ENCODE measurements at places on chromosomes 4 and X.

DNA sequence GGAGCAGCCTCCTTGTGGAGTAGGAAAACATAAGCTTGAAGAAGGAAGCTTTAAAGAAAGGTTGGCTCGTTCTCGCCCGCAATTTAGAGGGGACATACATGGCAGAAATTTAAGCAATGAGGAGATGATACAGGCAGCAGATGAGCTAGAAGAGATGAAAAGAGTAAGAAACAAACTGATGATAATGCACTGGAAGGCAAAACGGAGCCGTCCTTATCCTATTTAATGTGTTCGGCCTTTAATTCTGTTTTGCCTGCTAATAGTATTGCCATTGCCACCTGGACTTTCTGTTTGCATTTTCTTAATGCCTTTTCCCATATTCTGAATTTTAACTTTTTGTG is 1.4 kb downstream of the TCEAL1 start:
- DNase-seq, result no peak

- no peak for DNase-seq
Observed at GRCh38 chrX:149607699-149608098, 12.6 kb upstream of the HSFX2 start.

DNA sequence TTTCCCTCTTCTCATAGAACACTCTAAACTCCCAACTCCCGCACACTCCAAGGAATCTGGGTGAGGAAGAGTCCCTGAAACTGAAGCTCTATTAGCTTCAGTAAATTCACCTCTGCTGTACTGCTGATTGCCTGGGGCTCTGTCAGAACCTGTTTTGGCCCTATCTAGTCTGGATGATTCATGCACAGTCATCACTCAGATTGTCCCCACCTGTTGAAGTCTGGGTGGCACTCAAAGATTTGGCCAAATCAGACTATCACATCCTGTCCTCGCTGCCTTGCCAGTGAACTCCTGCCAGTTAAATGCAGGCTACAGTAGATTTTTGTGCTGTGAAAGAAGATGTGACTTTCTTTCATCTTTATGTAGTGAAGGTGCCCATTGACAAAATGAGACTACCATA is 63.5 kb upstream of the EMCN start:
- DNase-seq, result no peak

- no peak for DNase-seq
Observed at GRCh38 chrX:10167573-10167972, 10.8 kb downstream of the CLCN4 start.

GRCh38 chr4:124740501-124740900 is 28.0 kb upstream of the ANKRD50 start:
- DNase-seq, result no peak

DNA sequence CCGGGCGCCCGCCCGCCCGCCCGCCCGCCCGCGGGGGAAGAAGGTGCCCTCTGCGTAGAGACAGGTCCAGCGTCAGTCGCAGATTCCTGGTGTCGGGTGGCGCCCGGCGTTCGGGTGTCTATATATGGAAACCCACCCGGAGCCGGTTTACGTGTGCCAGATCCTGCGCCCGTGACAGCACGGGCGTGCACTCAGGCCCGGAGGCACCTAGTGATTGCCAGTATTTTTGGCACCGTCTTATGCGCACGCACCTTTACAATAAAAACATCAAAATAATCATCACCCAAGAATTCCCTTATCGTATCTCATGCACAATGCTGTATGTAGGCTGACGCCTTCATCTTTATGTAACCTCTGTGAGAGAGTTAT is 519 bp downstream of the SLC25A4 start:
- no peak for DNase-seq

GRCh38 chr4:4333265-4333706 is 43.2 kb downstream of the ZBTB49 start:
- DNase-seq, result no peak

DNA sequence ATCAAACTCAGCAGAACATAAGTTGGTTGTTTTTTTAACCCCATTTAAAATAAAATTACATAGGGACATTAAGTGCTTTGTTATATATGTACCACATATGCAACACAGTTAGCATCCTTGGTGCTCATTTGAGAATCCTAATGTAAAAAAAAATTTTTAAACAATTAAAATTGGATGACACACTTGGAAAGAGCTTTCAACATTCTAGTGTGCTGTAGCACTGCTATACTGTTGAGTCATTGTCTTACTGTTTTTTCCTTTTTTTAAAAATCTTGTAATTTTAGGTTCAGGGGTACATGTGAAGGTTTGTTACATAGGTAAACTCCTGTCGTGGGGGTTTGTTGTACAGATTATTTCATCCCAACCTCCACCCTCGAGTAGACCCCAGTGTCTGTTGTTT is 12.8 kb downstream of the THAP9 start:
- no peak for DNase-seq

- DNase-seq, result no peak
Observed at GRCh38 chr4:94363136-94363655, 20.6 kb upstream of the HPGDS start.

DNA sequence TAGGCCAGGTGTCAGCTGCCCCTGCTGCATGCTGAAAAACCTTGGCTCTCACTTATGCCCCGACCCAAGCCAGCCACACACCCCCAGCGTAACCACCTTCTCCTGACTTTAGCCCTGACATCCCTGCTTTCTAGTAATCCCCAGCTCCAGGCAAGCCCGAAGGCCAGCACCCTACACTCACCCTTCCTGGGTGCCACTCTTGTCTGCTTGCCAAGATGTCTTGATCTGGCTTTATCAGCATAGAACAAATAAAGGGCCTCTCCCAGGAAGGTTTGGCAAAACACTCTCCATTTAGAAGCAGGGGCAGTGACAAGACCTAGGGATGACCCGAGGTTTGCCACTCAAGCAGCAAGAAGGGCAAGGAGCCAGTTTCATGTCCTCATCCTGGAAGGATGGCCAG is 6.8 kb upstream of the MAP9 start:
- no peak for DNase-seq

DNA sequence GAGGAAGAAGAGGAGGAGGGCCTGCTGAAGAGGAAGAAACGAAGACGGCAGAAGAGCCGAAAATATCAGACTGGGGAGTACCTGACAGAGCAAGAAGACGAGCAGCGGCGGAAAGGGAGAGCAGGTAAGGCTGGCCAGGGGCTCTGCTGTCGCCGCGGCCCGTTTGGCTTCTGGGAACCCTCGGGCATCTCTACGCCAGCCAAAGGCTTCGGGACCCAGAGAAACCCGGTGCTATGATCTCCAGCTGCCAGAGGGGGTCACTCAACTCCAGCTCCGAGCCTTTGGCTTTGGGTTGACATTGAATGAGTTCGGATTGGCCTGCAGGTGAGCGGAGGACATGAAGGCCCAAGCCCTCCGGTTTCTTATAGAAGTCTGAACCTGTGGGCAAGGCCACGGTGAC is 42.8 kb downstream of the BCORL1 start:
- DNase-seq, result no peak

DNA sequence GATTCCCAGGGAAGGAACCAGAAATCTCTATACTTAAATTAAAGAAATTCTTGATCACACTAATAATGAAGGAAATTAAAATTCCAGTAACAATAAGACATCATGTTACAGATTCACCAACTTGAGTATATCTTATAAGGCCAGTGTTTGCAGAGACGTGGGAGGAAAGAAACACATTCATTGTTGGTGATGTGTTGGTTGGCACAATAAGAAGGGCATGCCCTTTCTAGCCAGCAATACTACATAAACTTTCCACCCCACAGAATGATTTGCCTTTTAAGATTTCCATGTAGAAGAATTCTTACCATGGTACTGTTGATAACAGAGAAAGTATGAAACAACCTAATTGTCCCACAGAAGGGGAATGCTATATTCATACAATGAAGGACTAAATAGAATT is 581.5 kb downstream of the STIM2 start:
- no peak for DNase-seq

GRCh38 chrX:67619253-67619652 is 75.4 kb downstream of the AR start:
- DNase-seq, result no peak

DNA sequence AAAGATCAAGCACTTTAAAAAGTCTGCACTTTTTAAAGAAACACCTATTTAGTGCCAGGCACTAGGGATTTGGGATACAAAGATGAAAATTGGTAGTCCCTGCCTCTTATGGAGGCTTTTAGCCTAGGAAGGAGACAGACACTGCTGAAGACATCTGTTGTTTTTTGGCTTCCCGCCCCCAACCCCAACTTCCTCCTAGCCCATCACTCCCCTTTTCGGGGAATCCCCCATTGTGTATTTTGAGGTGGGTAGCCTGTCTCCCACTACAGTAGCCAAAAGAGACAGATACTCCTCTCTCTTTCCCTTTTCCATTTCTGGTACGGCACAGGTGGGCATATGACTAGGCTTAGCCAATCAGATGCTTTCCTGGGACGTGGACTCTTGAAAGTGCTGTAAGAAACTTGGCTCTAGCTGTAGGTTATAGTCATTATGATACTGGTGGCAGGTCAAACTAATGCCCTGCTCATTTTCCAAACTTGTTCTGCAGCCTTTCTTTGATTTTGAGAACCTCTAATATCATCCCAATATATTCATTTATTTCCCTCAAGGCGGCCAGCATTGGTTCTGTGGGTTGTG is 194.6 kb upstream of the RBPJ start:
- DNase-seq, result no peak

GRCh38 chr4:77126809-77127208 is 30.2 kb upstream of the CCNG2 start:
- DNase-seq, result no peak

GRCh38 chrX:40262157-40263013 is 164.6 kb upstream of the BCOR start:
- no peak for DNase-seq

DNA sequence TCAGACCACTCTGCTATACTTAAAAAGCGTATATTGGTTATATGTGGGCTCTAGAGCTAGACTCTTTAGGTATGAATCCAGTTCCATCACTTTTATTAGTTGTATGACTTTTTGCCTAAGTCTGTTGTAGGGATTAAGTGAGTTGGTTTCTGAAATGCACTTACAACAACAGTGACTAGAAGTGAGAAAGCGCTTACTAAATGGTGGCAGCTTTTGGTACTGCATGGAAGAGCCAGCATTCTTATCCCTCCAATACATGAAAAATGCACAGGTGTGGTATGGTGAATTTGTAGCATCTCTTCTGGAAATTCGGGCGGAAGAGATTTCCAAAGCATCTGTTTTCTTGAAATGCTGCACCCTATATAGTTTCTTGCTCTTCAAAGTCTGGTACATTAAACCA is 117.1 kb downstream of the SPANXA1 start:
- DNase-seq, result no peak

GRCh38 chrX:1025413-1025812 is 187.0 kb downstream of the CRLF2 start:
- no peak for DNase-seq

DNA sequence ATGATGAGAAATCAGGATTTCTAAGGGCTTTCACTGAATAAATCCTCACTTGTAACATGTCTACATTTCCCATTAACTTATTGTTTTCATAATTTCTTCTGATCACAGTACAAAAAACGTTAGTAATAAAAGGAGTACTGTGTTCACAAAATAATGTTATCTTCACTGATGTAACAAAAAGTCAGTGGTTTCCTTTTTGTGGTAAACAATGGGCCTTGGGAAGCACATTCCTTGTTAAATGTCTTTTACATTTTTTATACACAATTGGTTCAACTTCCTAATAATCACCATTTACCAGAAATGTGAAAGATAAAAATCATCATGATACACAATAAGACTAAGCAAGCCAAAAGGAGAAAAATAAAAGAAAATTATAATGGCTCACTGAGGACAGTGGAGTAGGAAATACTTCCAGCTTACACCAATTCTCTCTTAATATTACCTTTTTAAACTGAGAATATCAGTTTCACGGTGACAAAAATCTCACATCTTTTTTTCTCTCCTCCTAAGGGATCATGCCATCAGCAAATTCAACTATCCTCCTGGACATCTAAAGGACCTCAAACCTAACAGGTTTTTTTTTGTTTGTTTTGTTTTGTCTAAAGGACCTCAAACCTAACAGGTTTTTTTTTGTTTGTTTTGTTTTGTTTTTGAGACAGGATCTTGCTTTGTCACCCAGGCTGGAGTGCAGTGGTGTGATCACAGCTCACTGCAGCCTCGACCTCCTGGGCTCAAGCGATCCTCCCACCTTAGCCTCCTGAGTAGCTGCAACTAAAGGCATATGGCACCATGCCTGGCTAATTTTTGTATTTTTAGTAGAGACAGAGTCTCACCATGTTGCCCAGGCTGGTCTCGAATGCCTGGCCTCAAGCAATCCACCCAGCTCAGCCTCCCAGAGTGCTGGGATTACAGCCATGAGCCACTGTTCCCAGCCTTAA is 57.3 kb downstream of the FRYL start:
- DNase-seq, result no peak

DNA sequence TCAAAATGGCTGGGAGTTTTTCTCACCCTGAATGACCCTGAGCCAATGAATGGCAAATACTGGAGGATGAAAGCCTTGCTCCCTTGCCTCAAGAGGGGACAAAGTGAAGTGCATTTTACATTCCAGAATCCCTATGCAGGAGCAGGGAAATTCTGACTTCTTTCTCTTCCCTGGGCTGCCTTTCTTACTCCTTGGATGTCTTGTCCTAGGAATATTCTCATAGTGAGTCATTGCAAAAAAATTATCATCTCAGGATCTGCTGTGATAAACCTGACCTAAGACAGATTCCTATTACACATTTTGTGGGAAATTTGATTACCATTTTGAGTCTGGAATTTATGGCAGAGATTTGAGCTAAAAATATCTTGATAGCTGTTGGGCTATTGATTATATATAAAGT is 199.9 kb downstream of the TMA16 start:
- no peak for DNase-seq

- DNase-seq, result no peak
Observed at GRCh38 chr4:105461221-105461620, 12.6 kb downstream of the PPA2 start.

DNA sequence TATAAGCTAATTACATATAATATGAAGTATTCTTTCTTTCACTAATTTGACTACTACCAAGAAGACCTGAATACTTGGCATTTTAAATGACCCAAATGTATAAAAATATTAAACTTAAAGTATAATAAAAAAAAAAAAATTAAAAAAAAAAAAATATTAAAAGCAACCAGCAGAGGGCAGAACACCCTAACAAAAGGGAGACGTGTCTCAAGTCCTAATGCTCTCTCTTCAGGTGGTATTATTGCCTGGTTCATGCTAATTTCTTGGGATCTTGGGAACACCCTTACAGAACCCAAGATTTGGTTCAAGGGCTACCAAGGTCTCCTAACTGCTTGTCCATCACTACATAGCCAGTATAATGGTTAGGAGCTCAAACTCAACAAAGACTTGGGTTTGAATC is 754.8 kb downstream of the RAB28 start:
- no peak for DNase-seq

DNA sequence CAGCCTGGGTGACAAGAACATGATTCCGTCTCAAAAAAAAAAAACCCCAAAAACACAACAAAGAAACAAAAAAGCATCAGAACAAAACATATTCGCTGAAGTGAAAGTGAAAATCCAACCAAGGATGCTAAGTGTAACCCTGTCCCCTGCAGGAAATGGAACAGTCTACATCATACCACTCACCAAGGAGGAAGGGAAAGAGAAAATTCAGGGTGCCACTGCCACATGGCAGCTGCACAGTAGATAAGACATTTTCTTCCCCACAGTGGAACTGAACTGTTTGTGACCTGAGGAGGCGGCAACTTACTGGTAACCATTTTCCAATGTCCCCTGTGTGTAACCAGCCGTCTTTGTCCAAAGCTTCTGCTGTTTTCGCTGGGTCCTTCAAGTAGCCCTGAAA is 28.2 kb upstream of the CENPU start:
- DNase-seq, result no peak

GRCh38 chr4:48149827-48150370 is 15.8 kb upstream of the TXK start:
- DNase-seq, result no peak

- no peak for DNase-seq
Observed at GRCh38 chrX:9466124-9466495, 1.3 kb downstream of the TBL1X start.
